ENCODE measurements at places on chromosomes 3 and 15. TPM values are rescaled to one million over a fixed set of nuclear protein-coding genes. Genes with fewer than 3 reads are reported as not detected.
A peak's percentile ranks its signal among the peaks of the same experiment; 100 is the strongest.

Gene CILP
- not detected for total RNA-seq

DNA sequence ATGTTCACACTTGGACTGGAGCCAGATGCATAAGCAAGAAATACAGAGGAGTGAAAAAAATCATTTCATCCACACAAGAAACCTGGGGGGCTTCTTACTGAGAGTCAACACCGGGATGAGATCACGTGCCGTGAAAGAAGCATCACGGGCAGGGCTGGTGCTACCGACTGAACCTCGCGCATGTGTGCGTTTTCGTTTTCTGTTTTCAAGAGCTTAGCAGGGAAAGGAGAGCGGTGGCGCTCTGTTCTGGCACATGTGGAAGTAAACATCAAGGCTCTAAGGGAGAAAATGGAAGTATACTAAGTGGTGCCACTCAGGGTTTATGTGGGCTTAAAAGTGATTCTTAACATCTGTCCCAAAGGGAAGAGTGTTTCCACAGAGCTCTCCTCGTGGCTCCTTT is 55.9 kb downstream of the VGLL4 start:
- no peak for DNase-seq

DNA sequence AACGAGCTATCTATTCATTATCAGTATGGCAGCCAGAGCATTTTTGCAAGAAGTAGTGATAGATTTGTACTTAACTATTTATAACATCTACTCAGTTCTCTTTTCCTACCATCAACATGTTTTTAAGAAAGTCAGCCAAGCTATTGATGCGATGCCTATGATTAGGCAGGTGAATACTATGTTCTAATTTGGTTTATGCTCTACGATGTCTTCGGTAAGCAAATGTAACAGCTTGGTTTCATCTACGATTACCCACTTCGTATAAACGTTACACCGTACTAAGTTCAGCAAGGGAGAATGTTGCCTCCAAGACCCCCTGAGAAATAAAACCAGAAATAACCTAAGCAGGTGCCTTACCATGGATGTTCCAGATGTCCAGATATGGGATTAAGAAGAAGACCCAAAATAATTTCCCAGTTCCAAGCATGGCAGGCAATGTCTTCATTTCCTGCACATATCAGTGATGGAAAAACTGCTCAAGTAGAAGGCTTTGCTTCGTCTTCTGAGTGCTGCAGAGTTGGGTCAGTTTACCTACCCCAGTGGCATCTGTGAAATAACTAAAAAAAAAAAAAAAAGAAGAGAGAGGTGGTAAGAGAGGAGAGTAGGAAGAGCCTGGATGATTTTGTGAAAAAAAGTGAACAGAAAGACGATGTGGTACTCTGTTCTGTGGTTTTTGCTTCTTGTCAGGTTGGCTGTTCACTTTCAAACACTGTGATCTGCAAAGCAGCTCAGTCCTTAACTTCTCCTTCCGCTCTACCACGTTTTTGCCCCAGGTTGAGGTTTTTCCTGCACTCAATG is at the start of gene BTLA:
BTLA (minus strand) TSS at position 559 of the 798 bp plus-strand sequence; CDS start at position 445, 114 bp downstream.
- DNase-seq: no peak

DNA sequence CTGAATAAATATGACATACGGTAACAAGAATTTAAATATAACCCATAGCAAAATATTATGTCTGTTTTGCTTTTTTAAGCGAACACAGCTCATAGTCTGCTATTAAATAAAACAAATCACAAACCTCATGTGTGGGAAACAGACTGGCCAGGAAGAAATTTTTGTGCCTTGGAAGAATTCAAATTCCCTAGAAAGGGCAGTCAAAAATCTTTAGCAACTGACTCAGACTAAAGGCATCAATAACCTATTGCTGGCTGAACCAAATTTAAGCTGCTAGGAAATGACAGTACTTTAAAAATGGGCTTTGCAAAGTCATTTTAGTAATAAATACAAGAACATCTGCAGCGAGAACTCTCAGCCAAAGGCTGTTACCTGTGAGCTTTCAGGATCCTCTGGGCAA is 151.4 kb downstream of the PLD1 start:
- peak; percentile 47 for DNase-seq

DNA sequence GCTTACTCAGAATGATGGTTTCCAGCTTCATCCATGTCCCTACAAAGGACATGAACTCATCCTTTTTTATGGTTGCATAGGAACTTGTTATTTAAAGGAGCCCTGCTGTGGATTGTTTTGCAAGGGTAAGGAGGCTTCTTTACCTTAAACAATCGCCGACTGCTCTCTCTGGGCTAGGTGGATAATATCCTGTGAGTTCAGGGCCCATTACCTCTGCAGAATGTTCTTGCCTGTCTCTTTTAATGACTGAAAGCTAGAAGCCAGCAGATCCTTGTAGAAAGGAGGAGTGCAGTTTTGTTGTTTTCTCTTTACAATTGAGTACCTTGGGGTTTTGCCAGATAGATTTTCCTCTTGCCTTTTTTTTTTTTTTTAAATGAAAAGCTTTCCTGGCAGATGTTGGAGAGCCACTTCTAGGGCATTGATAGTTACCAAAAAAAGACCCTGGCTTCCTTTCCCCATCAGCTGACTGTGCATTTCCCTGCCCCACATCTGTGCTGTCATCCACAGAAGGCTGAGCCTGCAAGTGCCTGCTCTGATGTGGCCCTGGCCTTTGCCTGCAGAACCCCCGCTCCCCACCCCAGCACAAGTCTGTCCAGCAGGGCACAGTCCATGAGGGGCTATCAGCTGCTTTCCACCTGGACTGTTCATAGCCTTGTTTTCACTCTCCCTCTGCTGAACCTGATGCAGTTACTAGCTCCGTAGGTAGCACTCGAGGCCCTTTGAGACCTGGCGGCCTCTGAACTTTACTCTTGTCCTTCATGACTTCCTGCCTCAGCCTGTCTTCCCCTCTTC is 113.1 kb downstream of the CHCHD6 start:
- DNase-seq: no peak
